ENCODE measurements at places on chromosomes 1 and 21.

DNA sequence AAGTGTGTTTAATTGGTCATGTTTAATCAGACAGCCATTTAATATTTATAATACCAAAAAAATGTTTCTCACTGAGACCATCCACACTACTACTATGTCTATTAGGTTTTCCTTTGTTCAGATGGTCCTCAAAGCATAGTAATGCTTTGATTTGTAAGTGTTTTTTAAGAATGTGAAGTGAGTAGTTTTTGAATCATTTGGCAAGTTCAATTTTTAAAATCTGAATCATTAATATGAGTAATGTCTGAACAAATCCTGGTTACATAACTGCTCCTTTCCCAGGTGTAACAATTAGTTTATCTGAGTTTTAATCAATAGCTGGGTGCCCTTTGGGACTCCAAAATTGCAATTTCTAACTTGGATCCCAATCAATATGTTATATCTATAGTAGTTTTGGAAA, 23.5 kb upstream of the RPL5 start:
- no peak for DNase-seq

DNA sequence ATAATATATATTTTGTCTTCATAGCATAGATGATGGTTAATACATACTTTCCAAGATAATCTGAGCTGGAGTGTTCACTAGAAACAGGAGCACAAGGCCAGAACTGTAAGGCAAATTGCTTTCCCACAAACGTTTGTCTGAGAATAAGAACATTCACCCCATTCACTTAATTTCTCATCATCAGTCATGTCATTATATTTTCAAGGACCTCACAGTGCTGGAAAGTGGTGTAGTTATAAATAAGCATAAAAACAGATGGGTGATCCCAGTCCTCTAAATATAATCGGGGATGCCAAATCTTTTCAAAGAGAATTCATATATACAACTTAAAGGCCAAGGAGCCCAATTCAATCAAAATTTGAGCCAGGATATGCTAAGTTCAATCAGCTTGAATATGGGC, 8.4 kb downstream of the PRRX1 start:
- DNase-seq, result no peak

DNA sequence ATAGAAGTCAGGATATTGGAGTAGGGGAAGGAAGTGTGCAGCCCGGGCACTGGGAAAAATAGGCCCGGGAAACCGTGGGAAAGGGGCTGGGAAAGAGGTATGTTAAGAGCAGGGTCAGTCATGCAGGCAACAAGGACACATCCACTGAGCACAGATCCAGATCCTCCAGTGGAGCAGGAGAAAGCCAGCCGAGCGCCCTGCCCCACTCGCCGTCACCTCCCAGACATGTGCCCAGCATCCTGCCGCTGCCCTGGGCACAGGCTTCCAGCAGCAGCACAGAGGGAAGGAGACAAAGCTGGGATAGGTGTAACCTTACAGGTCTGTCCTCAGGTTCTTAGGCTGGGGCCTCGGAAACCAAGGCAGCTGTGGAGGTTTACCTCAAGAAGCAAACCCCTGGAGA, 64.2 kb downstream of the FAM163A start:
- DNase-seq, result no peak

GRCh38 chr21:45615145-45615711, 28.3 kb upstream of the PCBP3 start:
- no peak for DNase-seq

DNA sequence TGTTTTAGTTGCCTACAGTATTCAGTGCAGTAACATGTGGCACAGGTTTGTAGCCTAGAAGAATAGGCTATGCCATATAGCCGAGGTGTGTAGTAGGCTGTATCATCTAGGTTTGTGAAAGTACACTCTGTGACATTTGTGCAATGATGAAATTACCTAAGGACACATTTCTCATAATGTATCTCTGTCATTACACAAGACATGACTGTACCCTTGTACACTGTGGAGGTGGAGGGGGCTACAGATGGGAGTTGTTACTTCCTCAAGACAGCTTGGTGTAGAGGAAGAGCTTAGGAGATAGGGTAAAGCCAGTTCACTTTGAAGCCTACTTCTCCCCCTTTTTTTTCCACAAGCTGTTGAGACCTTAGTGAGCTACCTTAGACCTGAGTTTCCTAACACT, 59.7 kb upstream of the RAVER2 start:
- DNase-seq, result no peak

- no peak for DNase-seq
Observed at GRCh38 chr1:152458384-152459185, 44.5 kb upstream of the CRNN start.

GRCh38 chr1:247373721-247374141, 42.1 kb upstream of the ZNF496 start:
- no peak for DNase-seq

DNA sequence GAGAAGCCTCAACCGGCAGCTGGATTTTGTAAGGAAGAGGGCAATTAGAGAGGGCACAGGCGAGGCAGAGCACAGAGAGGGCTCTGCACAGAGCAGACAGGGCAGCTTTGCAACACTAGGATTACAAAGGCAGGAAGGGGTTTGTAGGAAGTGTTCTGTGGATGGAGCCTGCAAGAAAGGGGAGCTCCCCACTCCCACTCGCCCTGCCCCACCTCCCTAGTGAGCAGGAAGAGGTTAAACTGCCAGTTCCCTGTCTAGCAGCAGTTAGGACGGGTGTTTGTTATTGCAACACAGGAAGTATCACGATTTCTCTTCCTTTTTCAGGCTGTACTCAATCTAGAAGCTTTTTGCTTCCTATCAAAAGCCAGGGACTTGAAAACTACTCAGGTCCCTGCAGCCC, 63.3 kb upstream of the LRRC8D start:
- DNase-seq, result no peak

DNA sequence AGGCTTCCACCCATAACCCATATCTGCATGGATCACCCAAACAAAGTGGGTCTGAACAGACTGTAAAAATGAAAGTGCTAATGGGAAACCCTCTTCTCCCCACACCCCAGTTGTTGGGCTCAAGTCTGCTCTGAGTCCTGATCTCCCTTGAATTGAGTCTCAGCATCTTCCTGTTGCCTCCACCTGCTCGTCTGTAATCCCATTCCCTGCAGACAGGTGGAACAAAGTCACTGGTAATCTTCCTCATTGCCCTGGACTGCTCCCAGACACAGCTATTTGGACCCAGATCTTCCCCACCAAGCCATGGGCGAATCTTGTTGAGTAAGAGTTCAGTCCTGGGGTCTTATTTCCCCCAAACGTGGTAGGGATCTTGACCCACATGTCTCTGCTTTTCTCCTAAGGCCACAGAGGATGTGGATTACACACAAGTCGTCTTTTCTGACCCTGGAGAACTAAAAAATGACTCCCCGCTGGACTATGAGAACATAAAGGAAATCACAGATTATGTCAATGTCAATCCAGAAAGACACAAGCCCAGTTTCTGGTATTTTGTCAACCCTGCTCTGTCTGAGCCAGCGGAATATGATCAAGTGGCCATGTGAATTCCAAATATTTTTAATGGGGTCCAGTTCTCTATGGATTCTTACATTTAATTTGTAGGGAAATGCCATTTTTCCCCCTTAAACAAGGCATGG, 15.7 kb downstream of the AVPR1B start:
- no peak for DNase-seq

DNA sequence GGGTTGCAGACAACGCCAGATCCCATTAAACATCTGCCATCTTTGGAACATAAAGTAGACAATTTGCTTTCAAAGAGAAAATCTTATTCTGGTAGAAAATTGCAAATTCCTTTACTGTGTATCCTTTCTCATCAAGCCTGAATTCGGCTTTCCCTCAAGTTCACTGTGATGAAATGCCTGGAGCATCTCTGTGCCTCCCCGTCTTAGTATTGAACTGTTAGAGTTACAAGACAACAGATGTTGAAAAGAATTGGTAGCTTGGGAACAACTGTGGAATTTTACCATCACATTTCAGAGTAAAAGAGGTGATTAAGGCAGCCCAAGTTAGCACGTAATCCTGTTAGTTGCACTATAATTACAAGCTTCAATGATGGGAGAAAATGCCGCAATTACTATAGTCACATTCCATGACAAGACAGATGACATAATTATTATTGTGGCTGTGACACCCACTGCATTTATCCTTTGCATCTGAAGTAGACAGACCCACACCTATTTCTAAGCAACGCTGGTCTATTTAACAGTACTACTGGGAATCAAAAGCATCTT, 54.4 kb upstream of the B3GALNT2 start:
- no peak for DNase-seq

- no peak for DNase-seq
Observed at GRCh38 chr1:241711326-241711725, 59.2 kb downstream of the WDR64 start.
